Upper lobe of left lung (tissue), 6 donors: ENCODE measurements at places on chromosomes 12 and 14. TPM values are rescaled to one million over a fixed set of nuclear protein-coding genes. Genes with fewer than 3 reads are reported as not detected.

DNA sequence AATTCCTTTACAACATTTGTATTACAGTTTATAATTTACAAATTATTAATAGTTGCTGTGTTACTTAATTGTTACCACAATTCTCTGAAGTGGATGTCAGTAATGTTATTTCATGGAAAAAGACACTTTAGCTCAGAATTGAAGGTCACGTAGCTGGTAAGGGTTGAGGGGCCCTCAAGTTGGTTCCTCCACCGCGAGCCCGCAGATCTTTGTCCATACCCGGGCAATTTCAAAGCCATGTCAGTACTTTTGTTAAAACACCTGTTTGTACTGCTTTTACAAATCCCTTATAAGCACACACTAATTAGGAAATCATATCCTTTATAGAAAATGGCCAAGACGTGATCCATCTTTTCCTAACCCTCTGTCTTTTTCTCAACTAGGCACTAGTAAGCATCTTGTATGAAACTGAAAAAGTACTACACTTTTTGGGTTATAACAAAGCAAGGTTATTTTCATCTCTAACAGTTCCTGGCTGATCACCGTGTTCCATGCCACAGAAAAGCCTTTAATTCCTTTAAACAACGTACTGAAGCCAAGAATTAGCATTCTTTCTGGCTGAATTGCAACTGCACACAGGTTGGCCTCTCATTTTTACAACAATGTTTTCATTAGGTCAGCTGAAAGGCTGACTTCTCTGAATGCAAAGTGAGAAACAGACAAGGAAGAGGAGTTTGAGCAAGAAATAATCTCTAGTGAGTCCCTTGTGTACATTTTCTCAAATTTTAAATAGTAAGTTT is 76.1 kb downstream of the CNTN1 start:
- no peaks in the 10 kb centered on the region for H3K27me3 ChIP-seq
- H3K27ac ChIP-seq, result no peak overlapping the region
- no peaks in the 10 kb centered on the region for H3K4me1 ChIP-seq
- DNase-seq, result no peak

DNA sequence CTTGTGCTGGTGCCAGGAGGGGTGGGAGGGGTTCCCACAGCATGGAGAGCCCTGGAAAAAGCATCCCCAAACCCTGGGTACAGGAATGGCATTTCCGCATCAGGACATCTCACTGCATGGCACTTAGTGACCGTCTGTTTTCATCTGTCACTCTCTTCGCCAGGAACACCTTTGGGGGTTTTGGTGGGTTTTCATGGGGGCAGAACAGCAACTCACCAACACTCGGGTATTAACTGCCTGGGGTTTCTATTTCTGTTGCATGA is 3.5 kb downstream of the VSX2 start:
- DNase-seq, result no peak
- no peaks in the 10 kb centered on the region for H3K36me3 ChIP-seq
- H3K4me3 ChIP-seq, result no peak overlapping the region
- H3K27ac ChIP-seq, result no peak overlapping the region
- H3K27me3 ChIP-seq, result no peaks in the 10 kb centered on the region
- H3K4me1 ChIP-seq, result peaks cover 24% of the 10 kb centered on the region

DNA sequence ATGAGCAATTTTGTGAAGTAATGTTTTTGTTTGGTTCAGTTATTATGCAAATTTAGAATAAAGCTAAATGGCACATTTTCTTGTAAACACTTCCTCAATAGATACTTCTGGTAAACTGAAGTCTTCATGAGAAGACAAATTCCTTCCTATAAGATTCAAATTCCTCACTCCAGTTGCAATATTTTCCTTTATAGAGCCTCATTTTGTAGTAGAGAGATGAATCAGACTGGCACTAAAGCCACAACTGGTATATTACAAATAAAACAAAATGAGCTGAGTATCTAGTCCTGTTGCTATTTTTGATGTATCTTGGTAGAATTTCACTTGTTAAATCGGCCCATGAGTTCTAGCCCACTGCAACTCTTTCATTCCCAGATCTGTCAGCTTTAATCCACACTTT is 5.5 kb downstream of the LGR5 start:
- H3K27ac ChIP-seq, result no peak overlapping the region
- no peaks in the 10 kb centered on the region for H3K27me3 ChIP-seq
- no peak overlapping the region for H3K4me3 ChIP-seq
- no peak for DNase-seq

- no peak overlapping the region for H3K4me3 ChIP-seq
- no peak for DNase-seq
- no peaks in the 10 kb centered on the region for H3K27me3 ChIP-seq
- H3K27ac ChIP-seq, result no peak overlapping the region
Observed at GRCh38 chr12:102022286-102022685, 39.5 kb downstream of the WASHC3 start.

DNA sequence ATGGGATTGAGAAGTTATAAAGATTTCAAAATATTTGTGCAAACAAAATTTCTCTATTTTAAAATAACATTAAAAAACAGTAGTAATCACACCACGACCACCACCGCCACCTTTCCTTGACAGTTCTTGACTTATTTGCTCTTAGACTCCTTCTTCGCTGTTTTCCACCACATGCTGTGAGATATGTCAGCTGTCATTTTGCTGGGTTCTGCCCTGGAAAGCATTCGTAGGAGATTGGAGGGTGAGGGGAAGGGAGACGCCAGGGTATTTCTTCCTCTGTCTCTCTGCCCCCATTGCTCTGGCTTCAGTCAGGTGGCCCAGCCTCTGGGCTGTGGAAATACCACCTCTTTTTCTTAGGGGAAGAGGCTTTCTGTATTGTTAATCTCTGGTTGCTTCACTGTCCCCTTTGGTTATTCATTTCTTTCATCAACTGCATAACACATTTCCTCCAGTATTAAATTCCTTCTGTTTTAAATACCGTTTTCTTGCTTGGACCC is 186.2 kb downstream of the NEDD1 start:
- H3K27ac ChIP-seq, result no peak overlapping the region
- no peaks in the 10 kb centered on the region for H3K27me3 ChIP-seq
- H3K4me1 ChIP-seq, result no peaks in the 10 kb centered on the region

DNA sequence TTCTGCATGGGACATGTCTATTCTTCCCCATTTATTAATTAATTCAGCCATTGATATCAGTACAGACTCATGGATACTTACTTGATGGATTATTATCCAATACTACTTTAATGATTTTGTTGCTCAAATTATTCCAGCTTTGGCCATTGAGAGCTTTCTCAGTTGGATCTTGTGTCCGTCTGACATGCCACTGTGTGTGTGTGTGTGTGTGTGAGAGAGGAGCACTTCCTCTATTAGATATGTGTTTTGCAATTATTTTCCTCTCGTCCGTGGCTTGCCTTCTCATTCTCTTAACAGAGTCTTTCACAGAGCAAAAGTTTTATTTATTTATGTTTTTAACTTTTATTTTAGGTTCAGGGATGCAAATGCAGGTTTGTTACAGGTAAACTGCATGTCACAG is 194.2 kb downstream of the ADGRD1 start:
- no peak for DNase-seq
- no peaks in the 10 kb centered on the region for H3K27me3 ChIP-seq
- no peak overlapping the region for H3K4me3 ChIP-seq
- H3K4me1 ChIP-seq, result no peaks in the 10 kb centered on the region
- H3K36me3 ChIP-seq, result no peaks in the 10 kb centered on the region
- H3K27ac ChIP-seq, result no peak overlapping the region

- no peak overlapping the region for H3K4me3 ChIP-seq
- H3K27me3 ChIP-seq, result no peaks in the 10 kb centered on the region
- no peak for DNase-seq
- no peaks in the 10 kb centered on the region for H3K36me3 ChIP-seq
- H3K27ac ChIP-seq, result no peak overlapping the region
Observed at GRCh38 chr12:2486796-2487195, 308.0 kb upstream of the FKBP4 start.

- H3K27me3 ChIP-seq, result no peaks in the 10 kb centered on the region
- DNase-seq, result no peak
- H3K36me3 ChIP-seq, result no peaks in the 10 kb centered on the region
- H3K27ac ChIP-seq, result no peak overlapping the region
Observed at GRCh38 chr12:10191865-10192264, 13.0 kb downstream of the TMEM52B start.

- H3K27ac ChIP-seq, result no peak overlapping the region
- no peaks in the 10 kb centered on the region for H3K27me3 ChIP-seq
- no peak overlapping the region for H3K4me3 ChIP-seq
- DNase-seq, result no peak
Observed at GRCh38 chr14:65027127-65027799, 40.6 kb downstream of the FNTB start.

- peaks cover 18% of the 10 kb centered on the region for H3K4me1 ChIP-seq
- H3K27ac ChIP-seq, result peak overlapping the region; percentile 71
- no peaks in the 10 kb centered on the region for H3K36me3 ChIP-seq
- no peak overlapping the region for H3K4me3 ChIP-seq
- H3K27me3 ChIP-seq, result no peaks in the 10 kb centered on the region
- DNase-seq, result no peak
Observed at GRCh38 chr12:93803424-93803807, 126.2 kb downstream of the CRADD start.

DNA sequence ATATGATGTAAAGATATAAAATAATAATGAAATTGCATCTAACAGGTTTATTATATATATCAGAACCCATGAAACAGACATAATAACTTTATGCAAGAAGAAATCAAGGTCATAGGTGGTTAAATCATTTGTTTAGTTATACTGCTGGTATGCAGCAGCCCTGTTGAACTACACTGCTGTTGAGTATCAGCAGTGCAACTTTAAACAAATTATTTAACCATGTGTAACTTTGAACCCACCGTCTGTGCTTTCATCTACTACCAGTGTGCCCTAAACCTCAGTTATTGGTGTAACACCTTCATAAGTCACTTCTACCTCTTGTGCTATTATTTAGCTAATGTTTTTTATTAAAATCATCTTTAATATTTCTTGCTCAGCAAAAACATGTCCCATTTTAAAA is 262.3 kb upstream of the CRY1 start:
- H3K27me3 ChIP-seq, result no peaks in the 10 kb centered on the region
- H3K4me1 ChIP-seq, result no peaks in the 10 kb centered on the region
- no peak for DNase-seq
- no peak overlapping the region for H3K27ac ChIP-seq
- no peaks in the 10 kb centered on the region for H3K36me3 ChIP-seq

DNA sequence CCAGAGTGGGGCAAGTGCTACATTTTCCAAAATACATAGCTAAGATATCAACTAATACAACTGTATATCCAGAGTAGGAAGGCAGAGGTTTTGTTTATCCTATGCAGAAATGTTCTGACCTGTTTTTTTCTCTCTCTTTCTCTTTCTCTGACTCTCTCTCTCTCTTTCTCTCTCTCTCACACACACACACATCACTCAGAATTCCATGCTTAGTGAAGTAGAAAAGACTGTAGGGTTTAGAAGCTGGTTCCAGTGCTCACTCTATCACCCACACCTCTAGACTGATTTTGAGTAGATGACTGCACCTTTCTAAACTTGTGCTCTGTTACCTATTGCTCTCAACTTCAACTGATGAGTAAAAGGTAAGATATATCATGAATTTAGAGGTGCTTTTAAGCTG is 356.7 kb downstream of the LRIG3 start:
- H3K36me3 ChIP-seq, result no peaks in the 10 kb centered on the region
- H3K4me1 ChIP-seq, result no peaks in the 10 kb centered on the region
- H3K27ac ChIP-seq, result no peak overlapping the region
- no peak for DNase-seq

DNA sequence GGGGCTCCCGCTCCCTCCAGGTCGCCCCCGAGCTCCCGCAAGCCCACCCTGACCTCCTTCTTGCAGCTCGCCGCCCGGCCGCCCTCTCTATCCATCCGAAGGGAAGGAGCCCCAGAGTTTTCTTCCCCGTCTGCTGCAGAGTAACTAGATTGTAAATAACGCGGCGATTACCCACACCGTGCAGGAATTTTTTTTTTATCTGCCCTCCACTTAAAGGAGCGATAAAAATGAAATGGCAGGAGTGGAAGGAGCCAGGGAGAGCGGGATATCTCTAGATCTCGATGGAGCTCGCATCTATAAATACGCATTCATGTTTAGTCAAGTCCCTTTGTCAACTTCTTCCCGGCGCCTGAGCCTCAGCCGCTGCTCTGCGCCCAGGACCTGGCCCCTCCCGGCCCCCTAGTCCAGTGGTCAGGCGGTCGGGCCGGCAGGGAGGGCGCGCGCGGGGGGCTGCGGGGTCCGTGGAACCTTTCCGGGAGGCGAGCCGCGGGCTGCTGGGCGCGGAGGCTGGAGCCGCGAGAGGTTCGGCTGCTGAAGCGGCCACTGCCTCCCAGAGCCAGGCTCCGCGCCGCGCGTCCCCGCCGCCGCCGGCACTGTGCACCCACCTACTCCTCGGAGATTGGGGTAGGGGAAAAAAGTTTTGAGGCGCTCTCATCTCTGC is 386.0 kb downstream of the BCAT1 start:
- no peaks in the 10 kb centered on the region for H3K36me3 ChIP-seq
- peak; percentile 91 for DNase-seq
- peaks cover 18% of the 10 kb centered on the region for H3K4me1 ChIP-seq
- H3K27ac ChIP-seq, result peak overlapping the region; percentile 76

- no peaks in the 10 kb centered on the region for H3K27me3 ChIP-seq
- no peak overlapping the region for H3K4me3 ChIP-seq
- no peak for DNase-seq
Observed at GRCh38 chr14:84490081-84490480, 1039.9 kb upstream of the FLRT2 start.

DNA sequence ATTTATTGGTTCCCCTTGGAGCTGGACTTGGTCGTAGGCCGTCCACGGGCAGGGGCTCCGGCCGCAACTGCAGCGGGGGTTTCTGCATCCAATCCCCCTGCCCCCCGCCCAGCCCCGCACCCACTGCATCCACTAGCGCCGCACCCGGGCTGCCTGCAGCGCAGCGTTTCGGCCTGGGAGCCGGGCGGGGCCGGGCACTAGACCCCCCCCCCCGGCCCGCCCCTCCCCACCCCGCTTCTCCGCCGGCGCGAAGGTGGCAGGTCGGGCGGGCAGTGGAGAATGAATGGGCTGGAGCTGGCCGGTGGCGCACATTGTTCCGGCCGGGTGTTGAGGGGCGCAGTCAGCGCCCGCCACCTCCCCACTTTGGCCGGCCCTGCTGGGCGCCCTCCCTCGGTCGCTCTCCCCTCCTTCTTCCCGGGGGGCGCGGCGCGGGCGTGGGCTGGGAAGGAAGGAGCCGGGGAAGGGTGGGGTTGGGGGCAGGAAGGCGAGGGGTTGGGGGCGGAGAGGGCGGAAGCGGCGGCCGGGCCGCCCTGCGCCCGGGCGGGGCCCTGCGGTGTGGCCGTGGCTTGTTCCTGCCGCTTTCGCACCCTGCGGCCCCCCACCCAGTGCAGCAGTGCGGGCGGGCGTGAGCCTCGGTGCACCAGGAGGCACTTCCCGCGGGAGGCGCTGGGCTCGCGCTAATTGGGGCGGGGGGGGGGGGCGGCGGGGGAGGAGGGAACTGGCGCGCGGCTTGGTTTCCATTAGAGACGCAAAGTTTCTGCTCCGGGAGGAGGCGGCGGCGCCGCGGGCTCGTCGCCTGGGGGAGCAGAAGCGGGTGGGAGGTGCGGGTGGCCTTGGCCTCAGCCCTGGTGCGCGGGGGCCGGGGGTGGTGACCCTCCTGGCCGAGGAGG is 841 bp downstream of the CALM1 start:
- H3K4me1 ChIP-seq, result peaks cover 26% of the 10 kb centered on the region
- H3K4me3 ChIP-seq, result peak overlapping the region; percentile 94
- DNase-seq, result peak; percentile 94
- peaks cover 15% of the 10 kb centered on the region for H3K36me3 ChIP-seq
- H3K27me3 ChIP-seq, result no peaks in the 10 kb centered on the region

Gene TMEM117
- total RNA-seq, result 2.6 TPM

Gene BDKRB2
- total RNA-seq, result 0.78 TPM

Gene GSC
- total RNA-seq, result not detected

Gene SLC10A1
- total RNA-seq, result not detected

Gene FZD10
- 0.59 TPM for total RNA-seq

Gene C14orf180
- total RNA-seq, result not detected

Gene SELPLG
- 71.4 TPM for total RNA-seq

Gene MED6
- 23.6 TPM for total RNA-seq

Gene SIX1
- total RNA-seq, result 1.8 TPM

Gene KCNH3
- 2.6 TPM for total RNA-seq

Gene SLC17A8
- not detected for total RNA-seq

Gene CRADD
- 13.7 TPM for total RNA-seq
